Mucosa of descending colon (tissue), 3 donors: ENCODE measurements at places on chromosomes 4 and X. TPM values are rescaled to one million over a fixed set of nuclear protein-coding genes. Genes with fewer than 3 reads are reported as not detected.

- DNase-seq: no peak
Observed at GRCh38 chr4:24858550-24858949, 54.3 kb downstream of the CCDC149 start.

DNA sequence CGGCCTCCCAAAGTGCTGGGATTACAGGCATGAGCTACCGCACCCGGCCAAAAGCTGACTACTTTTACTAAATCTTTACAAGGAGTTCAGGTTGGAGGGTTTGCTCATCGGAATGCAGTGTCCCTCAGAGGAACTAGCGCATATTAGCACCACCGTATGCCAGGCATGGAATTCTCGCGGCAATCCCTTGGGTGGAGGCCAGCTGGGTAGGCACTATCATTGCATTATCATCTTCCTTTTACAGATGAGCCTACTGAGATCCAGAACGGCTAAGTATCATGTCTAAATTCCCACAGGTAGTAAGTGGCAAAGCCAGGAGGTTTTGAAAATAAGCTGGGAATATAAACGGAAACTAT is 6.1 kb upstream of the CXorf66 start:
- no peak for DNase-seq

DNA sequence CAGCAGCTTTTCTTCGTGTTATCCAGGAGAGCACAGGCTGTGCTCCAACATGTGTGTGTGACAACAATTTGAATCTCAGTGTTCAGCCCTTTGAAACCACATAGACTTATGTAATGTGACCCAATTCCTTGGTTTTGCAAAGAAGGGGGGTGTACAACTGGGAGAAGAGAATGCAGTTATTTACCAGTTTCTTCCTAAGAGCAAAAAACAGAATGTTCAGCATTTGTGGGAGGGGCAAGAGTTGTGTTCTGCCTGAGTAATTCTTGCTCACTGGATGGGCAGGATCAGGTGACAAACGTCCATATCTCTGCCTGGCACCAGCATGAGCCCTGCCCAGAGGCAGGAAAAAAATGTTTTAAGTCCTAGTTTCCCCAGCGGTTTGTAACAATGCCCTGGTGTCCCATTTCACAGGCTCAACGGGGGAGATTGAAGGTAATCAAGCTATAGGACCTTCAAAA is 72.0 kb downstream of the PRPS1 start:
- DNase-seq: no peak

- no peak for DNase-seq
Observed at GRCh38 chr4:56245547-56246232, 141.6 kb downstream of the AASDH start.

- no peak for DNase-seq
Observed at GRCh38 chr4:185878633-185879032, 66.6 kb upstream of the SORBS2 start.

DNA sequence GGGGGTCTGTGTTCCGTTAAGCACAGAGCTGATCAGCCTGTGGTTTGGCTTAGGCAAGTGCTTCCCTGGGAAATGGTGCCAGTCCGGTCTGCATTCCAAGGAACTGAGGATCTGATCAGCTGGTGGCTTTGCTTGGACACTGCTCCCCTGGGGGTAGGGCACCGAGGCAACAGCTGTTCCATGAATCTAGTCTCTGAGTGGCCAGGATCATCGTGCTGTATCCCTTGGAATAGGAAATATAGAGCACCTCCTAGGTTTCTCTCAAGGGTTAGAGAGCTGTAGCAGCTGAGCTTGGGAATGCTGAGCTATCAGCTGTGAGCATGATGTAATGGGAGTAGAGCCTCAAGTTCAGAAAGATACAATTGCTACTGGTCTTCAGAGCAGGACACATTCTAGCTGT is 863.9 kb downstream of the RAPGEF2 start:
- no peak for DNase-seq

- DNase-seq: no peak
Observed at GRCh38 chr4:159027535-159027934, 75.3 kb upstream of the RAPGEF2 start.

Gene FAM149A
- 16.3 TPM for total RNA-seq

DNA sequence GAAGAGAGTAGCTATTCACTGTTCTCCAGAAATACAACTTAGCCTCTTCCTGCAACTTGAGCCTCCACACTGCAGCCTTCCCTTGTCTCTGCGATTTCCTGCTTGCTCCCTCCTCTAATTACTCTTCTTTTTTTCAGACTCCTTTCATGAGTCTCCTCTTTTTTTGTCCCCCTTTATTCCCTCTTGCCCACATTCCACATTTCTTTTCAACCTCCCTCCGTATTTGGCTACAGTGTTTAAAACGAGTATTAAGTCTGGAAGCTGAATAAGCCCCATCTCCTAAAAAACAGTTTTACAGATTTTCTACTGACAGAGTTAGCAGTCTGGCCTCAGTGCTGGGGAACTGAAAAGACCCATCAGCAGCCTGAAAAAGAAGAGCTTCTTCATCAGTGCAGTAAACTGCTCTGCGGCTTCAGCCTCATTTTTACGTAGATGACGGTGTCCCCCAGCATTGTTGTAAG is 141.5 kb downstream of the TENM3 start:
- DNase-seq: no peak

Gene DYNLT3
- 27.8 TPM for total RNA-seq

- DNase-seq: peak; percentile 72
Observed at GRCh38 chr4:69823481-69824186, 36.3 kb downstream of the SULT1E1 start.

GRCh38 chrX:87374324-87374723 is 143.3 kb upstream of the KLHL4 start:
- no peak for DNase-seq

Gene LRP2BP
- total RNA-seq: 1.3 TPM

Gene OPRPN
- total RNA-seq: not detected

DNA sequence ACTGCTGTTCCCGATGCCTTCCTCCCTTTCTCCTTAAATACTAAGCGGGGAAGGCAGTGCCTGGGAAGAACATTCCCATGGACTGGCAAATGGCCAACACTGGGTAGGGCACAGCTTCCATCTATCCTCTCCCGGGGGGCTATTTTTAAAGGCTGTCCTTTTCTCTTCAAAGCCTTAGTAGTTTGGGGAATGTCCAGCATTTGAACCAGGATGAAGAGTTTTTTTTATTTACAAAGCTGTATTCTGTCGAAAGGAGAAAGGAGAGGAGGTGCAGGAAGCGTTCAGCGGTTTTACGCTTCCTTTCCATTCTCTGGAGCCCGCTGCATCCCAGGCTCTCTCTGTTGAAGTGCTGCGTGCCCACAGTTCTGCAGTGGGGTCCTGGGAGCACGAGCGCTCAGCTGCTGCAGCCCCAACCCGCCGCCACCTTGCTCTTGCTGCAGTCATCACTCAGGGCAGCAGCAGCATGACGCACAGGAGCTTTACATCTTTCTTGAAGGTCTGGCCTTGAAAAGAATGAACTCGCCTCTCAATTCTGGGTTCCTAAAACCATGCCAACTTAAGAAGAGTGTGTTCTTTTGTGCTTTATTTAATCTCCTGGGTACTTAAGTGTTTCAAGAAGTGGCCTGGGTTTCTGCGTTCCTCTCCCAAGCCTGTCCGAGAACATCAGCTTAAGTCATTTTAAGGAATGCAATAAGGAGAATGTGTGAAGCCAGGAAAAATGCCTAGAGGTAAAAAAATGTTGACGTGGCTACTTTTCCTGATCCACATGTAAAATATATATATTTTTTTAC is 427.2 kb downstream of the MAPK10 start:
- no peak for DNase-seq

GRCh38 chrX:49111791-49112190 is 11.7 kb downstream of the GPKOW start:
- DNase-seq: no peak

Gene EGF
- total RNA-seq: 2.5 TPM

GRCh38 chrX:5842601-5843000 is 386.1 kb downstream of the NLGN4X start:
- DNase-seq: no peak

- no peak for DNase-seq
Observed at GRCh38 chr4:89511776-89512175, 204.2 kb upstream of the GPRIN3 start.

GRCh38 chr4:85244638-85245037 is 230.3 kb upstream of the ARHGAP24 start:
- DNase-seq: no peak

Gene DGKQ
- total RNA-seq: 31.8 TPM

Gene PAGE2
- not detected for total RNA-seq

Gene SPACA5
- not detected for total RNA-seq

Gene TSPAN6
- 132 TPM for total RNA-seq

Gene MED14
- 71.8 TPM for total RNA-seq

Gene RAB40A
- total RNA-seq: 0.28 TPM

DNA sequence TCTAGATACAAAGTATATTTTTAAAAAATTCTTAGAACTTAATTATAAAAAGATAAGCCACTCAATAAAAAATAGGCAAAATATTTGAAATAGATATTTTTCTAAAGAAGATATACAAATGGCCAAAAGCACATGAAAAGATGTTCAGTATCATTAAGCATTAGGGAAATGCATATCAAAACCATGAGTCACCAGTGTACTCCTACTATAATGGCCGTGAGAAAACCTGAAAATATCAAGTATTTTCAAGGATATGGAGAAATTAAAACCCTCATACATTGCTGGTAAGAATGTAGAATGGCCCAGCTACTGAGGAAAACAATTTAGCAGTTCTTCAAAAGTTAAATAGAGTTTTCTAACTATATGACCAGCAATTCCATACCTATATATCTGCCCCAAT is 337.9 kb downstream of the CAMK2D start:
- DNase-seq: no peak

DNA sequence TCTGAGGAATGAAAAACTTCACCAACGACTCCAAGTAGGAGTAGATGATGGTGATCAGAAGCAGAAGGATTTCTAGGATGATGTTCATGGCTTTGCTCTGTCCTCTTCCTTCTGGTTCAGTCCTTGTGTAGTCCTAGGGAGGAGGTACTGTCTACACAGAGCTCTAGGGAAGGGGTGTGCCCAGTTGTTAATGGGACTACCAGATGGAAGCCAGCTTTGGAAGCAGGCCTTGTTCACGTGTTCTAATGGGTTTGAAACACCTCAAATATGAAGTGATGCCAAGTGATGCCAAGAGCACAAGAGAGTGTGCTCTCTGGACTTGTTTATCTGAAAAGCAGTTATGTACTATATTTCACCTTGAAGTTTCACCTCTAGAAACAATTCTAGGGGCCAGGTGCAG is at the start of gene HSD17B13:
HSD17B13 (minus strand) TSS at position 129 of the 400 bp plus-strand sequence; CDS start at position 88, 41 bp downstream.
- DNase-seq: no peak

DNA sequence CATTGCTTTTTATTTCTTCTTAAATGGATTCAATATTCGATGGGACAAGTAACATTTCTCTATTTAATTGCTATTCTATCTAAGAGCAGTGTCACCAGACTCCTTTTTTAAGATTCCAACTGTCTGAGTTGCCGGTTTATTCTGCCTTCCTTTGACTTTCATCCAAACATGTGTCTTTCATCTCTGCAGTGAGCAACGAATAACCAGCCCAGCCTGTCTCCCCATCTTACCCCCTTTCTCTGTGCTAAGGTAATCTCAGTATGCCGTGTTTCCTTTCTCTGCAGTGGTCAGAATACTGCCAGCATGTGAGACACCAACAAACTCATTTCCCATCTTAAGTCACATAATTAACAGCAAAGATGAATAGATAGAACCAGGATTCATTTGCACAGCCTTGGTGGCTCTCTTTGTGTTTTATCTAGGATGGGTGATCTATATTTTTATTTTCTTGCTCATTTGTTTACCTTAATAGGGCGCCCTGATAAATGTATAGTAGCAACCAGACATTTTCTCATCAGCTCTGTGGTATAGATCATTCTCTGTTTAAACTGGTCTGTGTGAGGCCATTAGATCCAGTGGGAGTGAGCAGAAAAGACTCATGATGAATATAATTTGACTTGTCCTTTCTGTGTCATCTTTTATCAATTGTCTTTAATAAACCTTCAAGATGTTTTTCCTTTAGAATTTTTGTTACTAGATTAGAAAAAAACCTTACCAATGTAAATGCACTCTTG is 394.8 kb upstream of the IGFBP7 start:
- no peak for DNase-seq

- no peak for DNase-seq
Observed at GRCh38 chr4:25233194-25233593, 639 bp upstream of the PI4K2B start.

Gene NIPAL1
- total RNA-seq: 51.0 TPM

Gene CNGA1
- 17.8 TPM for total RNA-seq

DNA sequence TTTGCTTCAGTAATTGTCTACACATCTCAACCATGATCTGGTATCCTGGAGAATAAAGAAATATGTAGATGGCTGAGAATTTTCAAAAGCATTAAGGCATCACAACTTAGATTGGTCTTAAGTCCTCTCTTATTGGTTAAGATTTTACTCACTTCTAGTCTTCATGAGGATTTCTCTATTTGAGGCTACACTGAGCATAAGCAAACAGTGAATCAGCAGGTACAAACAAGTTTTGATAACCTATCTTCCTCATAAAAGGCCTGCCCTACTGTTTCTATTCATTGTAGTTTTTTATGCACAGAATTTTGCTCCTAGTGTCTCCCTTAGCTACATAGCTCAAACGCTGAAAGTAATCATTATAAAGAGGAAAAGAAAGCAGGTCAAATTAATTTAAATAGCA is 460.7 kb upstream of the RPS6KA3 start:
- DNase-seq: no peak

- no peak for DNase-seq
Observed at GRCh38 chrX:45758738-45759397, 558.2 kb upstream of the DIPK2B start.

DNA sequence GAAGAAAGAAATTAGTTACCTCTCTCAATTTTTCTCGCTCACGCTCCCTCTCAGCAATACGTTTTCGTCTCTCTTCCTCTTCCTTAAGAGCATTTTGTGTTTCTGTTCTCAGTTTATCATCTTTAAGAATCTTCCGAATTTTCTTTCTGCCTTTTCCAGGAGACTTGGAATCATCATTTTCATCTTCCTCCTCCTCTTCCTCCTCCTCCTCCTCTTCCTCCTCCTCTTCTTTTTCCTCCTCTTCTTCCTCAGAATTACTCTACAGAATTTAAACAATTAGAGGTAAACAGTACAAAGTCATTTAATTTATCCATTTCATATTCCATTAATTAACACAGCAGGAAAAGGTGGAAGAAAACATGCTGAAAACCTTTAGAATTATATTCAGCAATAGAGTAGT is 133.9 kb downstream of the ATRX start:
- no peak for DNase-seq

- DNase-seq: no peak
Observed at GRCh38 chr4:77821775-77822174, 2.6 kb upstream of the CNOT6L start.

Gene CYP2U1
- total RNA-seq: 3.4 TPM

Gene SPIN2B
- total RNA-seq: 14.6 TPM

Gene RGN
- total RNA-seq: 0.67 TPM

Gene CITED1
- total RNA-seq: 0.67 TPM

- DNase-seq: peak; percentile 83
Observed at GRCh38 chrX:37349221-37350033, at the start of gene PRRG1. PRRG1 (plus strand) TSS chrX:37349364; CDS start chrX:37406250, 56,886 bp downstream.

GRCh38 chr4:76087007-76087769 is 12.7 kb downstream of the ART3 start:
- DNase-seq: peak; percentile 71

GRCh38 chr4:1683261-1683735 is 815 bp downstream of the FAM53A start:
- DNase-seq: no peak

DNA sequence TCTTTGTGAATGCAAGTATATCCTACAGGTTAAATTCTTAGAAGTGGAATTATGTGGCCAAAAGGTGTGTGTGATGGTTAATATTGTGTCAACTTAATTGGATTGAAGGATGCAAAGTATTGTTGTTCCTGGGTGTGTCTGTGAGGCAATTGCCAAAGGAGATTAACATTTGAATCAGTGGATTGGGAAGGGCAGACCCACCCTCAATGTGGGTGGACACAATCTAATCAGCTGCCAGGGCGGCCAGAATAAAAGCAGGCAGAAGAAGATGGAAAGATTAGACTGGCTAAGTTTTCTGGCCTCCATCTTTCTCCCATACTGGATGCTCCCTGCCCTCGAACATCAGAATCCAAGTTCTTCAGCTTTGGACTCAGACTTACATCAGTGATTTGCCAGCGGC is 76.2 kb upstream of the GBA3 start:
- no peak for DNase-seq
